ENCODE measurements at places on chromosomes 3 and 15.

DNA sequence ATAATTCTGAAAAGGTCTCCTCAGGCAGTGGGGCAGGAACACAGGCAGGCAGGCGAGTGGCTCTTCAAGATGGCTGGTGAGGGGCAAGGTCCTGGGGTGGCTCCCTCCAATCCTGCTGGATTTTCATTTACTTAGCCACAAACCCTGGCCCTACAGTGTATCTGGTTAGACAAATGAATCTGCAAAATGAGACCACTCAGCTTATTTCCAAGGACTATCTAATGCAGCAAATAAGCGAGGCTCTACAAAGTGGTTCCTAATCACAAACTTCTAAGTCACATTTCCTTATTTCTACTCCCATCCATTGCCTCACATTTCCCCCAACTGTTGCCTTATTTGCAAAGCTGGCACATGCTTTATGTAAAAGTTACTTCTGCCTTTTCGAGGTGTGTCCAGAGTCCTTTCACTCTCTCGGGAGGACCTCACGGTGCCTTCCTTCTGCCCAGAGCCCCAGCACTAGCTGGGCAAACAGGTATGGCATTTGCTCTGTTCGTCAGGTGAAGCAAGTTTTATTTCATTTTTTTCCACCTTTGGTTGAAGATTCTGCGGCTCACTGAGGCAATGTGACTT lies 40.5 kb downstream of the CCDC12 start:
- no peak for DNase-seq

DNA sequence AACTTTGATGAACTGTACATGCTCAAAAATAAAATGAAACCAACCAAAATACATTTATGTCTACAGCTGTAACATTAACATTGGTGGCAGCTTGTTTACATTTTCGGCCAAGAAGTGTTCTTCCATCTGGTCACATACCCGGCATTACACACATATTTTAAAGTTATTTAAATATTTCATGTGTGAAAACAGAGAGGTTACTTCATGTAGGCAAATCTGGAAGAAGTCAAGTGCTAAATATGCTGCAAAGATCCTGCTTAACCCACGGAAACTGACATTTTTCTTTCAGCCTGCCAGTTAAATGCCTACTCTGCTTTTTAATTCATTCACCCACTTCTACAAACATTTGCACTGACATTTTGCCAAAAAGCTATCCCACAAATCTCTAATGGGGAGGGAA lies 69.7 kb downstream of the MB21D2 start:
- no peak for DNase-seq

DNA sequence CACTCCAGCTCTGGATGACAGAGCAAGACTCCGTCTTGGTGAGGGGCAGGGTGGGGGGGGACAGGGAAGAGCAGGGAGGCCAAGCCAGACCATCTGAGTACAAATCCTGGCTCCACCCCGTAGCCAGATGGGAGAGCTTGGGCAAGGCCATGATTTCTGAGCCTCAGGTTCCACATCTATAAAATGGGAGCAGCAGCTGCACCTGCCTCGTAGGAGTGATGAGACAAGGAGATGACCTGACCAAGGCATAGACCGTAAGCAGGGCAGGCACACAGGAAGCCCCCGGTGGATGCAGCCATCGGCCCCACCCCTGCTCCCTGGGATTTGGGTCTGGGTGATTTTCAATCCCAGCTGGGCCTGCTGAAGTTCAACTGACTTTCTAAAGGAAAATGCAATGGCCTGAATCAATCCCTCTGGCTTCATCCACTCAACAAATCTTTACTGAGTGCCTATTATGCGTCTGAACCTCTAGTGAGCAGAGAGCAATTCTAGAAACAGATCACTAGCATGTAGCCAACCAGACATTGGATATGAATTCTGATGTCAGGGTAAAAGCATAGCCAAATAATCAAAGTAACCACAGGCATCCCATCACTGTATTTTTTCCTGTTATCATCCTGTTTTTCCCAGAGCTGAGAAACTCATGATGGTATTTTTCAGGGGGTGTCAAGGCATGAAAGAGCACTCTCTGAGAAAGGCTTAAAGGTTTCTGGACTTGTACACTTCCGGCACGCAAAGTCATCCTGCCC lies 141.2 kb downstream of the NUP210 start:
- no peak for DNase-seq

GRCh38 chr3:179833294-179833693 lies 180.5 kb downstream of the USP13 start:
- DNase-seq: no peak

DNA sequence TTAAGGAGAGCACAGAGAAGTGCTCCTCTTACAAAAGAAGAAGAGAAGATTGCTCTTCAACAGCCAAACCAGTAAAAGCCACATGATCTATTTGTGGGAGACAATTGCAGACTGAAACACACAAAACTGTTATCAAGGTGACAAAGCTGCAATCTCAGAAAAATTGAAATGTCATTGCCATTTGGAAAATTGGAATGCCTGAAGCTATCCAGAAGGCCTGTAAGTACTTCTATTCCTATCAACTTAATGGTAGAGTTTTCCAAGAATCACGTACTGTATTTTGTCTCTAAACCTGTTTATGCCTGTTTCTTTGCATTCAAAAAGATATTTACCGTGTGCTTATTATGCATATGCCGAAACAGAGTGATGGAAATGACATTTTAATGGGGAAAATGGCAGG lies 204.7 kb downstream of the GREM1 start:
- DNase-seq: no peak

DNA sequence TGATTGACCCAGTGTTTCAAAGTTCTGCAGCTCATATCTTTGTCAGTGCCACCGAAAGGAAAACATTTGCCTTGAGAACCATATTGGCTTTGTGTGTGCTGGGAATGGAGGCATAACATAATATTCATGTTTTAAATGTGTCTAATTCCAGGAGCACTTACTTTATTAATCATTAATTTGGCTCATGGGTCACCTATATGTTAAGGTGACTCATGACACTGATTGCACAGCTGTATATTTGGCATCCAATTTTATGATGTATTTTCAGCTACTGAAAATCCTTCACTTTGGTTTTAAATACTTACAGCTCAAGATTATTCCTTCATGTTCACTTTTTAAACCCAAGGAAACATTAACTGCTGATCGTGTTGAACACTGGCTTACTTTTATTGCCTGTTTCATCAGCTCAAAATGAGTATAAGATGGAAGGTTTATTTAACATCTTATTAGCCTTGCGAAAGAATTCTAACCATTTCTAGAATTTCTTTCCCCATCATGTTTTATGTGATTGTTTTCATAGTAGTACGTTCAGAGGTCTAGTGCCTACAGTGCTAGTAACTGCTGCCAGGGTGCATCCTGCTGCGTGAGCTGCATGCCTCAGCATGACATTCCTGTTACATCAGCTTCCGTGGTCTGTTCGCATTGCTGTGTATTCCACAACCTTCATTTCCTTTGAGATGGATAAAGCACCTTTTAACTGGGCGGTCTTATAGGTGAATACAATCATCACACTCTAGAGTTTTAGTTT lies 63.7 kb downstream of the LRCH3 start:
- no peak for DNase-seq

DNA sequence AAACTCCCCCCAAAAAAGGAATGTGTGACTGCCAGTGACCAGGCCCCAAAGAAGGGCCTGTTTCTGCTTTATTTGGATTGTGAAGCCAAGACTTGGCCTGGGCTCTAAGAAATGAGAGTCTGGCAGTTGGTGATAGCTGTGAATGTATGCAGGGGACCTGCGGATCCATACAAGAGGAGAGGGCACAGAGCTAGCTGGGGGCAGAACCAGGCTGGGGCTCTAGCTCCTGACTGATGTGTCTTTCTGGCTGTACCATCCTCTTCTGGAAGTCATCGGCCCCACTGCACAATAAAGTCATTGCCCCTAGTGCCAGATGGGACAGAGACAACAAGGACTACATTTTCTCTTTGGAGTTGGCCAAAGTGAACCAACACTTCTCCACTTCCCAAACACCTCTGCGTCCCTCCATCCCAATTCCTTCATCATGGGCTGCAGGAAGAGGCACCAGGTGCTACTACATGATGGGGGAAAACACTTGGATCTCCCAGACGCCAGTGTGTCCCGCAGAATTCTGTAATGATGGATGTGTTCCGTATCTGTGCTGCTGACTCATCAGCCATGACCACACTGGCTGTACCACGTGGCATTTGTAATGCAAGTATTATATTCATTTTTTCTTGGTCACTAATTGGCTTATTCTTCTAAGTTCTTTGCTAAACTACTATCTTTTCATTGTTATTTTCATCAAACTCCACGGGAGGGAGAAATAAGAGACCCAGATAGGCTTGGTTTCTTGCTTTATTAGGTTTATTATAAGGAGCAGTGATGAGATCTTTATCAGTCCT lies 1.7 kb upstream of the PLA2G4F start:
- DNase-seq: no peak

DNA sequence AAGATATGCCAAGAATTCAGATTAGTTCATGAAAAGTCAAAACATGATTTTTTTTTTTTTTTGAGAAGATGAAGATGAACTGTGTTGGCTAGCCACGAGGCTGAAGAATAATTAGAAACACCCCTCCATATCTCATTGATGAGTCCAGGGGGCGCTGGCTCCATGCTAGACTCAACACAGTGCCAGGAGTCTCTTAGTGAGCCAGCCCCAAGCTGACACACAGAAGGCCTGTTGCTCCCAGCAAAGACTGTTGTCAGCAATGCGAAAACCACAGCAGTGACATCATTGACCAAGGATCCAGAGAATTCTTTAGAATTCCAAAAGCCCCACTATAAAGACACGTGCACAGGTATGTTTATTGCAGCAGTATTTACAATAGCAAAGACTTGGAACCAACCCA lies 185.2 kb downstream of the ANXA2 start:
- DNase-seq: no peak

- DNase-seq: no peak
Measured at GRCh38 chr15:84904419-84904818, 20.0 kb downstream of the SLC28A1 start.

DNA sequence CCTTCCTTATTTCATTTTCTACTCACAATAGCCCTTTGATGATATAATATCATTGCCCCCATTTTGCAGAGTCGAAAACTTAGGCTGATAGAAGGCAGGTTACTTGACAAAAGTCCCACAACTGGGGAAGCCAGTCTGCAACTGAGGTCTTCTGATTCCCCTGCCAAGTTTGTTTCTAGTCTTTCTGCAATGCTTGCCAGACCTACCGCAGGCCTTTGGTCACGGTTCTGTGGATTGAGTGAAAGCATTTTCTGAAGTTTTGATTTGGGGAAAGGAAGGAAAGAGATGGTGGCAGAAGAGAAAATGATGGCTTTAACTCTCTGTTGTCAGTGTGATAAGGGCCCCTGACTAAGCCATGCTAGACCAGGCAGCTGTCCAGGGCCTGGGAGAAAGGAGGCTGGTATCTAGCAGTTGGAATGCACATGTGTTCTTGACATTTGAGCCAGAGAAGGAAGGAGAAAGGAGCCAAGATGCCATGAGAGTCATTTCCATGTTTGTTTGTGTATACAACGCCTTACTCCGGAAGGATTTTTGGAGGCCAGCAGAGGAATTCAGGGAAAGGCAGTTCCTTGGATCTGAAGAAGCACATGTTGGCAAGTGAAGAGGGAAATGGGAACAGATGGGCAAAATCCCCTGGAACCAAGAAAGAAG lies 29.9 kb downstream of the FAH start:
- DNase-seq: no peak

- DNase-seq: no peak
Measured at GRCh38 chr3:65521032-65521431, 517.7 kb downstream of the MAGI1 start.

- DNase-seq: no peak
Measured at GRCh38 chr15:48315041-48315440, 16.2 kb upstream of the DUT start.

- DNase-seq: no peak
Measured at GRCh38 chr3:72907131-72907711, 19.4 kb downstream of the GXYLT2 start.

GRCh38 chr15:51318382-51319150 lies 19.8 kb downstream of the CYP19A1 start:
- DNase-seq: no peak

GRCh38 chr15:99895956-99896311 lies 162.7 kb upstream of the LYSMD4 start:
- DNase-seq: no peak

GRCh38 chr15:87343966-87344365 lies 912.6 kb downstream of the NTRK3 start:
- DNase-seq: no peak

DNA sequence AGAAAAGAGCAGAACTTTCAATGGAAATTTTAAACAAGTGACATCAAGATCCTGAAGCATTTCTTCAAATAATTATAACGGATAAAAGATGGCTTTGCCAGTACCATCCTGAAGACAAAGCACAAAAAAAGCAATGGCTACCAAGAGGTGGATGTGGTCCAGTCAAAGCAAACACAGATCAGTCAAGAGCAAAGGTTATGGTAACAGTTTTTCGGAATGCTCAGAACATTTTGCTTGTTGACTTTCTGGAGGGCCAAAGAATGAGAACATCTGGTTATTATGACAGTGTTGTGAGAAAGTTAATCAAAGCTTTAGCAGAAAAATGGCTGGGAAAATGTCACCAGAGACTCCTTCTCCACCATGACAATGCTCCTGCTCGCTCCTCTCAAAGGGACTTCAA lies 31.5 kb downstream of the FEM1B start:
- no peak for DNase-seq

DNA sequence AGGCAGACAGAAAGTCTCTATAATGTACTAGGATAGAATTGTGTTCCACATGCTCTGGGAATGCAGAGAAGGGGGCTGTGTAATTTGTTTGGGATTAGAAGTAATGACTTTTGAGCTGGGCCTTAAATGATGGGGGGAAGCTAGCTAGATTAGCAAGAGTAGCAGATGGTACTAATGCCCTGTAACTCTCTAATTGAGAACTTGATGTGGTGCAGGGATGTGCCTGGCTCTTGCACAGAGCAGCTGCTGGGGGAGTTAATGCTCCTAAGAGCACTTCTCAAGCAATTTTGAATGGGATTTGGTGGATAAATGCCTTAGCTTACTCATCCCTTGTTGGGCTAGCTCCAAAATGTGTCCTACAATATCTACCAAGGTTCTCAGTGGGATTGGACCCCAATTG lies 12.4 kb upstream of the SYN2 start:
- DNase-seq: no peak

- DNase-seq: no peak
Measured at GRCh38 chr3:136414476-136414875, 164.3 kb downstream of the PCCB start.

- DNase-seq: peak; percentile 19
Measured at GRCh38 chr3:31610700-31611275, 78.1 kb downstream of the STT3B start.

GRCh38 chr3:128547368-128547987 lies 54.5 kb upstream of the GATA2 start:
- no peak for DNase-seq

DNA sequence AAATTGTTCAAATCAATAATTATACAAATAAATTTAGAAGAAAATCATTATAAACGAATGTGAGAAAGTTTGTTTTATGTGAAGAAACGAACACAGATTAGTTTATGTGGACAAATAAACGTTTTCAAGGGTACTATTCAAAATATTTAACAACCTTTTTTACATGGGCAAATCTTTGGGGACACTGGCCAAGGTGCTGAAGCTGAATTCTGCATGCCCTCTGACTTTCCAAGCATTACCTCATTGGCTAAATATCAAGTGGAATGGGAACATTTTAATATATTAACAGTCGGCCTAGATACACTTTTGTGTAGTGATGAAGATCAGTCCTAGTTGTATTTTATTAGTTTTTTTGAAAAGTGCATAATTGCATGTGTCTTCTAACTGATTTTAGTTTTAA lies 636.4 kb upstream of the DPPA4 start:
- no peak for DNase-seq
